ENCODE measurements at places on chromosomes 7 and 10.

GRCh38 chr10:129793479-129793878 lies 170.6 kb downstream of the EBF3 start:
- no peak for DNase-seq

DNA sequence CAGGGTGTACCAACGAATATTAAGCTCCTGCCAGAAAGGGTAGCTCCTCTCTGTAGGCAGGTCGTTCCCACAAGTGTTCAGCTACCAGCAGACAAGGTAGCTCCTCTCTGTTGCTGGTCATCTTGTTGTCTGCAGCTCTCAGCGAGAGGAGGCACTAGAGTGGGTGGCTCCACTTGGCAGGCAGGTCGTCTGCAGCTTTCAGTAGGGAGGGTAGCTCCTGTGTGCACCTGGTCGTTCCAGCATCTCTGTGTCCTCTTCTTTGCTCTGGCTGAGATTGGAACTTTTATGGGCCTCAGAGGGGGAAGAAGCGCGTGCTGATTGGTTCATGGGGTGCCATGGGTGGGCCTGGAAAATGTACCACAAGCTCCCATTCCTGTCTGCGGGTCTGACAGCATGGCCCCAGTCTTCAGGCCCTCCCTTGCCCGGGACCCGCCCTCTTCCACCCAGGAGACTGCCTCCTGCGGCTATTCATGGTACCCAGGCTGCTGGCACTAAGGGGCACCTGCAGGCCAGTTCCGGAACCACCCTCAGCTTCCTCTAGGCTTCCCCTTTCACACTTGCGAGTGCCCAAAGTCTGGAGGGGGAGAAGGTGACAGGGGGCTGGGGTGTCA lies 63.9 kb upstream of the CACNA2D1 start:
- DNase-seq, result no peak

DNA sequence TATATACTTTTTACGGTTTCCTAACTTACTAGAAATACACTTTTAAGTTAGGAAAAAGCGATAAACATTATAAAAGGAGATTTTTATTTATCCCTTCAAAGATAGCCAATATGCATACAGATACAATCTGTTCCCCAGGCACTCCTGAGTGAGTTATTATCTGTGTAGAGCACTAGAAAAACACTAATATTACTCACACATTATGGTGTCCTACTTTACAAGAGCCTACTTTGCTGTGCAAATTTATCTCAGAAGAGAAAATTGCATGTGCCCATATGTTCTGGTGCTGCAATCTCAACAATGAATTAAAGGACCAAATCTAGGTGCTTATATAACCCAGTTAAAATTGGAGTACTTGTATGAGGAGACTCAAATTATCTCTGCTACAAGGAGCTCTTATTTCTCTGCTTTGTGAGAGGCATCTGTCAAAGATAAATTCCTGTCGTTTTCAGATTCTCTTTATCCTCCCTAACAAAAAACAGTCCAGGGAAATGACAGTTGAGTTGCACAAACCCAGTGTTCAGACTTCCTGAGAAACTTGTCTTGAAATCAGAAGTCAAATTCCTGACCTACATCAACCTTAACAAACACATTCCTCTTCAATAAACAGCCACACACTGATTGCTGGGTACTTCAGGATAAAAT lies 28.9 kb downstream of the CPA1 start:
- DNase-seq, result no peak

DNA sequence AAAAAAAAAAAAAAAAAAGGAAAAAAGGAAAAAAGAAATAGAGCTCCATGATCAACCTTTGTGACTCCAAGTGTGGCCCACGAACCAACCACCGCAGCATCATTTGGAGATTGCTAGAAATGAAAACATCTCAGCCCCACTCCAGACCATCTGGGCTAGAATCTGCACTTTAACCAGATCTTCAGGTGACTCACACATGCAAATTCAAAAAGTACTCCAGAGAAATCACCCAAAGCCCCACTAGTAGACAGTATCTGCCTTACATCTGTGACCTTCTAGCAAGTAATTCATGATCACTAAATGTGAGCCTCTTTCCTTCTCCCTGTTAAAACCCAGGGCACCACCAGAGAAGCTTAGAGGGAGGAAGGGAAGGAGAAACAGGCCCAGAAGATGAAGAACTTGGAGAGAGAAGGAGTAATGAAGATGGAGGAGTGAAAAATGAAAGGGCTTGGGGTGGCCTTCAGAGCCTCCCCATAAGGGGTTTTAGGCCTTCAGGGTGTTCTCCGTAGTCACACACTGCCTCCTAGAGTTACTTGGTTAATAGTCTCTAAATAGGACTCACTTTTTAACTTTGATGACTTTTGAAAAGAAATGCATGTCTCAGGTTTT lies 94.0 kb downstream of the SLC37A3 start:
- peak; percentile 43 for DNase-seq

DNA sequence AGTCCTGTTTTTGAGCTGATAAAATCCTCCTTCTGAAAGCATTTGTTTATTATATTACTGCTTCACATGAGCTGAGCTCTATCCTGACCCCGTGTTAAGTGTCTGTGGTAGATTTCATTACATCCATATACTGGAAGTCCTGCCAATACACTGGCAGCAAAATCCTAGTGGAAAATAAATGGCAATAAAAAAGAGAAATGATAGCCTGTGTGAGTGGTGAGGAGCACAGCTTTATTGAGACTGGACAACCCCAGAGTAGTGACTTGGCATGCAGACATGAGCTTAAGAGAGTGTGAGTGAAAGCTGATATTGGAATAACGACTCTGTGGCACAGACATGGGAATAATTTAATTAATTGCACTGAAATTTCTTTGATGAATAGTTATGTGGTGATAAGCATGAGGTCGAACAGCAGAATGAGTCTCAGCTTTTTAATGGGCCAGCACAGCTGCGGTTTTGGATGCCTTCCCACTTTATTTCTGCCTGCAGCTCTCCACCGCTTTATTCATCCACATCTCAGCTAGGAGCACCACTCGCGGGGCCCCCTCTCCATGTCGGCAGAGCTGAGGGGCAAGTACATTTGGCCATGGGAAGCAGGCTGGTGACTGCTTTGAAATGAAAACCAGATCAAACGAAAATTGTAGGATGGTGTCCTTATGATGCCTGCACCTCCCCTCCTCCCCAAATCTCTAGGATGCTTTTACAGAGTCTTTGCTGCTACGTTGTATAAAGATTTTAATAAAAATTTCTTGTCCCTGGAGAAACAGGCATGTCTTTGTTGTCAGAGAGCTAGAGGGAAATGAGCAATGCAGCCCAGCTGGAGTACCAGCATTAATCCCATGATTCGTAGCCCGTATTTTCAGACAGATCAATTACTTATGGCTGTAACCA lies 494.3 kb downstream of the AUTS2 start:
- DNase-seq, result no peak

GRCh38 chr10:71303569-71303907 lies 15.5 kb upstream of the SLC29A3 start:
- DNase-seq, result no peak

DNA sequence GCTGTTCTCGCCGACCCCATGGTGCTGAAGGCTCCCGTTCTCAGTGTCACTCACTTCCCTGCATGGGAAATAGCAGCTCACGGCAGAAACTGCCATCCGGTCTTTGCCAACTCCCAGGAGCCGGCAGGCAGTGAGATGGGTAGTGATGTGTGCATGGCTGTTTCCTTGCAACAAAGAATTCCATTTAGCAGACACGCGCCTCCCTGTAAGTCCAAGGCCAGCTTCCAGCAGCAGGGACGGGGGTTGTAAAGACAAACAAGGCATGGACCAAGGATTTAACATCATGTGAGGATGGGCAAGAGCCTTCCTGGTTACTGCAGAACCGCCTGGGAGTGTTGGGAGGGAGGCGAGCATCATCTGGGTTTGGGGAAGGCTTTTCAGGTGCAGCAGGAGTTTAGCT lies 273.1 kb downstream of the GLRX3 start:
- no peak for DNase-seq

DNA sequence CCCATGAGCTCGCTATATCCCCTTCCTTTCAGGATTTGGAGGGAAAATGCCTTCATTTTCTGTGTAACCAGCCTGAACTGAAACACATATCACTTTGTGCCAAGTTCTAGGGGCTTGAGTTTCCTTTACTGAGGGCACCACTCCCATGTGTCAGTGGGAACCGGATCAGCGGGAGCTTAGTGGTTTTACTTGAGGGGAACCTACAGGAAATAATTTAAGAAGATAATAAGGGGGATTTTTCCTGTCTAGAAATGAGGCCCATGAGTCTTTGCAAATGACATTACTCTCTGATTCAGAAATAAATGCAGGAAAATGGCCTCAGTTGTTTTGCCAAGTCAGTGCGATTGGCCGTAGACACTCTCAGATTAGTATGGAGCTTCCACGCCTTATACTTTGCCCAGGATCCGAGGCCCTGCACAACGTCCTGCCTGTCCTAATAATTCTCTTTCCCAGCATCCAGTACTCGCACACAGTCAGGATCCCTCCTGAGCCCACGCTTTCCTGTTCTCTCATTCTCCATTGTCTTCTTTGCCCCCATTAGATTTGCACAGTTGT lies 86.4 kb upstream of the LYZL1 start:
- DNase-seq, result no peak

- peak; percentile 76 for DNase-seq
Measured at GRCh38 chr7:127347567-127348246, 44.8 kb downstream of the ZNF800 start.

GRCh38 chr7:96968981-96969380 lies 36.4 kb upstream of the DLX6 start:
- no peak for DNase-seq

GRCh38 chr10:62162261-62162981 lies 106.2 kb downstream of the RTKN2 start:
- no peak for DNase-seq
